ENCODE measurements at places on chromosomes 7 and 10. TPM values are rescaled to one million over a fixed set of nuclear protein-coding genes. Genes with fewer than 3 reads are reported as not detected.

DNA sequence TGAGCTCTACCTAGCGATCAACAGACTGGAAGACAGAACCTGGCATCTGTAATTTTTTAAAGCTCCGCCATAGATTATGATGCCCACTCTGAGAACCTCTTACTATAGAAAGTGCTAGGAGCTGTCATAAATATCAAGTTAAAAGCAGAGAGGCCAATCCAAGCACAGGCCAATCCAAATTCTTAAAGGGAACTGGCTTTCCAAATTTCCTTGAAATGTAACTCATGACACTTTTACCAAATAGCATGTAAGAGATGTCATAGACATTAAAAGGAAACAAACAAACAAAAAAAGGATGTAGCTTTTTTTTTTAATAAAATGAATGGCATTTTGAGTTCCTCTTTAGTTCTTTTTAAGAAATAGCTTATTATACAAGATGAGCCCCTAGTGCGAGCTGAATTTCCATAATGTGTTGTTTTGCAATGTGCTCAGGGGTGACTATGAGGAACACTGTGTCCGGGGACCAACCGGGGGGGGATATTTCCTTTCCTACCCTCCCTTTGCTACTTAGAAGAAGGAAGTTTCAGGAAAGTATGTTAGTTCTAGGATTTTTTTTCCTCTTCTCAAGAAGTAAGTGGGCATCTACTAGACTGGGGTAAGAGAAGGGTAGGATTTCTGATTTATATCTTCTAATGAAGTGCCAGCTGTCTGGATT is 23.7 kb upstream of the MRC1 start:
- DNase-seq: no peak

GRCh38 chr7:70120851-70121250 is 522.6 kb downstream of the AUTS2 start:
- DNase-seq: no peak

GRCh38 chr10:76049581-76050290 is 618.3 kb downstream of the LRMDA start:
- no peak for DNase-seq

DUS4L gene
- total RNA-seq: 6.4 TPM

AS3MT gene
- total RNA-seq: 1.2 TPM

ADCY1 gene
- 3.3 TPM for total RNA-seq
